Hindlimb muscle (tissue), 1 donor: ENCODE measurements at places on chromosomes 4 and X.

GRCh38 chrX:104679175-104679574 is 113.2 kb downstream of the IL1RAPL2 start:
- DNase-seq = no peak

GRCh38 chr4:160928482-160928881 is 1235.3 kb downstream of the FSTL5 start:
- no peak for DNase-seq

DNA sequence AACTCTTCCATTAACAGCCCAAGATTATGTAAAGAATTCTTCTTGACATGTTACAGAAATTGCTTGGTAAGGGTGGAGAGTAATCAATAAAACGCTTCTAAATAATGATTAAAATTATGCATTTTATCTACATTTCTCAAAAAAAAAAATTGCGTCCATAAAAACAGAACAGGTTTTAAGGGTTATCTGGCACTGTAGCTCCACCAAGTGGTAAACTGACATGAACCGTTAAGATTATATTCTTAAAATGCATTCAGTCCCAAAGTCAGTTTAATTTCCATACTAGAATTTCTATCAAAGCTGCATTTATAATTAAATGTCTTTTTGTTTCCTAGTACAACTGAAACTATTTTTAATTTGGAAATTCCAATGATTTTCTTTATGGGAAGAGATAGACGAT is 214.0 kb upstream of the UGT8 start:
- DNase-seq = peak; percentile 36

DNA sequence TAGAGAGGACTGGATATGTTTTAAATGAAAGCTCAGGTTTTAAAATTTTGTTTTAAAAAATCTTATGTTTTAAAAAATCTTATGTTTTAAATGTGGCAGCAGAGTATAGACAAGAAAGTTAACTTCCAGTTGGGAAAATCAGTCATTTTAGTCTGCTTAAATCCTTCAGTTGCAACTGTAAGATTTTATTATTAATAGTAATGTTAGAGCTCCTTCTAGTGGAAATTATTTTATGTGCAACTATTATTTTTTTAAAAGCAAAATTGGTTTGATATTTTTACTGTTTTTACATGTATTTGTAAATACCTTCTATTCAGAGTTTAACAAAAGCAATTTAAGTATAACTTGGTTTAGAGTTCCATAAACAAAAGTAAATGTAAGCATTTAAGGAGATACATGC is 8.5 kb upstream of the NUDT6 start:
- DNase-seq = no peak

DNA sequence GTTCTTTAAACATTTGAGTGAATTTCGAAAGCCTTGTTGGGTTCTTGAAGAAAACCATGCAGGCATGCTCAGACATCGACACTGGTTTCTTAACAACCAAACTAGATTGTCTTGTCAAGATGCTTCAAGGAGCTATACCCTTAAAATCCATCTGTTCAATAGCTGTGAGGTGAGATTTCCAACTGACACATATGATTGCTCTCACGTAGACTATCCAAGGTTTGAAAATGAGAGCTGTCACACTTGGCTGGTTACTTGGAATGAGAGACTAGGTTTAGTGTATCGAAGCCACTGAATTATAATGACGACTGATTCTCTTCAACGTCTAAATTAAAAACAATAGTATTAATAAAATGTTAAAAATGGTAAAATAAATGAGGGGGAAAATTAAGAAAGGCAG is 2725.5 kb downstream of the ARAP2 start:
- no peak for DNase-seq

DNA sequence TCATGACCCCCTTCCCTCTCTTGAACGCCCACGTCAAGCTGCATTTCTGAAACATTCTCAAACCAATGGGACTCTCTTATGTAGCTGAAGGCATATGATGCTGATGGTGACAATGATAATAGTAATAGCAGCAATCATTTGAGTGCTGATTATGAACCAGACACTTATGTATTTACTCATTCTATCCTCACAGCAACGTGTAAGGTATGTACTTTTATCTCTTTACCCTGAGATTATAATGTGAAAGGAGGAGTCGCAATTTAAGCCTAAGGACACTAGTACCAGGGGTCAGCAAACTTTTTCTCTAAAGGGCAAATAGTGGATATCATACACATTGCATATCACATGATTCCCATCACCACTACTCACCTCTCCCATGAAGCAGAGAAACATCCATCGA is 8.5 kb downstream of the PGM2 start:
- no peak for DNase-seq

DNA sequence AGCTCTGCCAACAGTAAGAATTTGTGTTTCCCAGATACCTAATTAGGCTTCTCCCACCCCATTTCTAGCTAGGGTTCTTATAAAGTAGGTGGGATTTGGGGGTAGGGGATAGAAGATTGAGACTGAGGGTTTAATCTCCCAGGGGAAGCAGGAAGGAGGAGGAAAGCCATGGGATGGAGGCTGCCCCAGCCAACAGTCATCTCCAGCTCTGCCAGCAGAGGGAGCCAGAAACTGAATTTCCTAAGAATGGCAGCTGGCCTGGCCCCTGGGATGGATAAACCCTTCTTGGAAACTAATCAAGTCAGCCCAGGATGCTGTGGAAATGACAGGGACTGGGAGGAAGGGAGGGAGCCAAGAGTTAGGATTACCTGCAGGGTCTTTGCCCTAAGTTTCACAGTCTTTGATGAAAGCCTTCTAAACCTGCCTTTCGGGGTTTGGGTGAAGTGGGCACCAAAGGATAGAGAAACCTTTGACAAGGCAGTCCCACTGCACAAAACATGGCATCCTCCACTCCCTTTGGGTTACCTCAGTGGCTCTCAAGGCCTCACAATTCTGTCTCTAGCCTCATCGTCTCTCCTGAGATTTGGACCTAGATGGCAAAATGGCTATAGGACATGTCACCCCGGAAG is 6.7 kb upstream of the ERCC6L start:
- no peak for DNase-seq

GRCh38 chr4:113785781-113786180 is 24.2 kb upstream of the CAMK2D start:
- no peak for DNase-seq

DNA sequence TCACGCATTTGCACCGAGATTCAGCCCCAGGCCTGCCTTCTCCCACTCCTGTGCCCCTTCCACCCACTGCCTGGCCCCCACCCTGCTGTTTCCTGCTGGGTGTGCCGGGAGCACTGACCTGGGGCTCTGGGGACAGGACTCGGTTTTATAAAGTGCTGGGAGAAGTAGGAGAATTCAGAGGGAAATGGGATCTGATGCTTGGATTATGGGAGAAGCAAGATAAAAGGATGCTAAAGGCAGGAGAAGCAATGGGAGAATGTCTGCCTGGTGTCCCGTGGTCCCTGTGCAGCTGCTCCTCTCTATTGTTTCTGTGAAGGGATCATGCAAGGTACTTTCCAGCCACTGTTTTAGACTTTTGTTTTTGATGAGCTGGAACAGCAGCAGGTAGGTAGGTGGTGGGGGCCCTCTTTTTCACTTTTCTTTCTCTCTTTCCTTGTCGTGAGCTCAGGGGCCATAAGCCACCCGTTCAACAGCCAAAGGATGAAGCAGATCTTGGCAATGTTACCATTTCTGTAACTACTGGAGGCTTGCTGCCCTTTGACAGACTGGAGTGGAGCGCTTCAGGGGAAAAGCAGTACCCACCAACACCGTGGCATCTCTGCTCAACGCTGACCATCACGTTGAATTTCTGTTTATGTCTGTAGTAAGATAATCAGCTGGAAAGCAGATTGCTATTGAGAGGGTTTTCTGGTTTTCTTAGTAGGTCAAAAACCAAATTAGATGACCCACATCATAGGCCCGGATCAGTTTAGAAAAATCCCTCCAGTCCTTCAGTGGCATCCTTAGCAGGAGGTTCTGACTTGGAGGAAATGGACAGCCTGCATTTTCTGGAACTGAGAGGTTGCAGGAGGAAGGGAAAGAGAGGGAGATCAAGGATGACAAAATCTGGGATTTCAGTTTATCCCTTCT is 63.8 kb upstream of the ENPP6 start:
- DNase-seq = no peak

DNA sequence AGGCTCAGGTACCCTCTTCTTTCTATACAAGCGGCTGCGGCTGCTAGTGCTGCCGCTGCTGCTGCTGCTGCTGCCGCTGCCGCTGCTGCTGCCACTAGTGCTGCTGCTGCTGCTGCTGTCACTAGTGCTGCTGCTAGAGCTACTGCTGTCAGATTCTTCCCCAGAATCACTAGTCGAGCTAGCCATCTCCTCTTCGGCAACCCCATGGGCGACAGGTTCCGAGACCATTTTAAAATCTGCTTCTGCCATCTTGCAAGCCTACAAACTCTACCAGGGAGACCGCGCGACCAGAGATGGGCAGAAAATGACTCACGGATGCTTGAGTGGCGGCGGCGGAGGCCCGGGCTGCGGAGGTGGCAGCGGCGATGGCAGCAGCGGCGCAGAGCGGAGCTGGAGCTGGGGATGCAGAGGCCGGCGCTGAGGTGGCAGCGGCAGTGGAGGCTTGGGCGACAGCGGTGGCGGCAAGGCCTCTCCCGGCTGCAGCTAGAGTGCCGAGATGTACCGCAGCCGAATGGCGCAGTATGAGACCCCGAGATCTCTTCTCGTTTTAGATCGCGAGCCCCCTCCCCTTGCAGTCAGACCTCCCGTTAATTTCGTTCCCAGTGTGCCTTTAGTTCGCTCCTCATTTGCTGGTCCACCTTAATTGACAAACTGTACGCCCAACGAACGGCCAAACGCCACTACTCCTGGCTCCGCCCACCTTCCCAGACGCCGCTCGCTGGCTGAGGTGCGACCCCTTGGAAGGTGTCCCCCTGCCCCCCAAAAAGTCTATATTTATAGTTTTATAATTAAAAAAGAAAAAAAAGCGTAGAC is at the start of gene NAP1L3:
Gene NAP1L3, minus strand, starts transcription at position 523 of the 813 bp plus-strand sequence. Its CDS starts 274 bp downstream, at position 249.
- DNase-seq = peak; percentile 82

- DNase-seq = no peak
These were observed 277.2 kb downstream of the HS3ST1 start for GRCh38 chr4:11151500-11151899.

DNA sequence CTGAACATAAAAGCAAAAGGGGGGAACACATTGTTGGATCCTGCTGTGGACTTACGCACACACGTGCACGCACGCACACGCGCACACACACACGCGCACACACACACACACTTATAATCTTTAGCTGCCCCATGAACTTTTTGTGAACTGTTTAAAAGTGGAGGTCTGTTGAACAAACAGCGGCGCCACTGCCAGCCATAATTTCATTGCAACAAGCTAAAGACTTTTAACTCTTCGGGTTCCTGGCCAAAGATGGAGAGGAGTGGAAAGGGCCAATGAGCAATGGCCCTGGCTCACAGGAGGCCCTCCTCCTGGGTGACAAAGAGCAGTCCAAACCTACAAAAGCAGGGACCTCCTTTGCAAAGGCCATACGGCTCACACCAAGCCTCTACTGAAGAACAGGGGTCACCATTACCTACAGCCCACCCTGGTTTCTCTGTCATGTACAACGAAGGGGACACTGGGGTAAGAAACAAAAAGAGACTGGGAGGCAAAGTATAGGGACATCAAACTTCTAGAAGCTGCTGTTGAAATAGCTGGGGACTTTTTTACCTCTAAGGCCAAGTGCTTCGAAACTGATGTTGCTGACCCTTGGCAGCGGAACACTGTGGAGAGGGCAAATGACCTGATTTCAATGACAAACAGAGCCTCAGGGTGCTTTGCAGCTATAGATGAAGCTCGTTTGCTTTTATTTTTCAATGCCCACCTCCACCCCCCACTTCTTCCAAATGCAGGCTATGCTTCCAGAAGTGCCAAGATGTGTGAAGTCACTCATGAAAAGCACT is 16.7 kb downstream of the BCOR start:
- DNase-seq = no peak

- no peak for DNase-seq
These were observed 11.1 kb downstream of the SLC25A43 start for GRCh38 chrX:119410027-119410819.

DNA sequence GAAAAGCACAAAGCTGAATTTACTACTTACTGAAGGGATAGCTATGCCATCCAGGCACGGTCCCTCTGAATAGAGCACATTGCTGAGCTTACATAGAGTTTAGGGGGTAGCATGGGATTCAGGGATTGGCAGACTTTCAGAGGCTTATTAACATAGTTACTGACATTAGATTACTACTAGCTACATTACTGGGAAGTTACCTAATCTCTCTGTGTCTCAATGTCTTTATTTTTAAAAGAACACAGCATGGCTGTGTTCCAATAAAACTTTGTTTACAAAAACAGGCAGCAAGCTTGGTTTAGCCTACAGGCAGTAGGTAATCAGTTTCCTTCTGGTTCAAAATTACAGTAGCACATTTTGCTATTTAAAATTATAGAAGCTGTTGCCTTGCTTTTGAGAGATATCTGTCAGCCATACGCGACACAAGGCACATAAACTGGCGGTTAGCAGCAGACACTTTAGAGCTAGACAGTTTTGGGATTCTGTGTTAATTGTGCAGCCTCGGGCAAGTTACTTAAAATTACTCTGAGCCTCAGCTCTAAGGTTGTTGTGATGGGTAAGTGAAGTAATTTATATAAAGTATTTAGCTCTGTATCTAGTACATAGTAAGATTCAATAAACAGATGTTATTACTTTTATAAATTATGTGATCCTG is 6.9 kb downstream of the KLHL8 start:
- no peak for DNase-seq

- DNase-seq = no peak
These were observed 71.0 kb downstream of the PRRG1 start for GRCh38 chrX:37420185-37420584.

DNA sequence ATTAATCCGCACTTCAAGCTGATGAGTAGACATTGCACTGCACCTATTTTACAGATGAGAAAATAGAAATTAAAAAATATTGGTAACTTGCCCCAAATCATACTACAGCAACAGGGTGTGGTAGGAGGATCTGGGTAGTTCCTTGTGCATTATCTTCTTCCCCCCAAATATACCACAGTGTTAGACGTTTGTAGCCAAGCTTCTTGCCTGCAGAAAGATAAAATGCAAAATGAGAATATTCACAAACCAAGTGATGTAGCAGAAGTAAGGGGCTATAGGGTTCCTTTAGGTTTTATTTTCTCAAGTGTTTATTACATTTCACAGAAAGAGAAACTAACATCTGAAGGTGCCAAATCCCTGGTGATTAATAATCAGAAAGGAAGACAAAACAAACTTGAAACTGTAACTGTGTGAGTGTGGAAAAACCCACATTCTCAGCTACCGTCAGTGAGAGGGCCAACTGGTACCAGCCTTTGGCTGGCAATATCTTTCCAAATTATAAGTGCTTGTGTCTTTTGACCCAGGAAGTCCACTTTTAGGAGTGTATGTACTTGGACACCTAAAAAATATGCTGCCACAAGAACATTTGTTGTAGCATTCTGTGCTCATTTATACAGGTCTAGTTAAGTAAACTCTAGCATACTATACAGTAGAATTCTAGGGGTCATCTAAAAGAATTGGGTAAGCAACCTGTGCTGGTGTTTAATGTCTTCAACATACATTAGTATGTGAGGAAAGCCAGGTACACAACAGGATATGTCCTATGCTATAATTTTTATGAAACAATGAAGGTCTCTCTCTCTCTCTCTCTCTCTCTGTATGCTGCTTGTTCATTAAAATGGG is 6.7 kb upstream of the CD38 start:
- no peak for DNase-seq
